ENCODE measurements at places on chromosomes 7 and 10. TPM values are rescaled to one million over a fixed set of nuclear protein-coding genes. Genes with fewer than 3 reads are reported as not detected.
A peak's percentile ranks its signal among the peaks of the same experiment; 100 is the strongest.

- no peak overlapping the region for H3K27ac ChIP-seq
- H3K27me3 ChIP-seq = no peaks in the 10 kb centered on the region
- H3K36me3 ChIP-seq = no peaks in the 10 kb centered on the region
- no peak overlapping the region for H3K4me3 ChIP-seq
- no peaks in the 10 kb centered on the region for H3K4me1 ChIP-seq
- DNase-seq = no peak
Observed at GRCh38 chr7:150927956-150928344, 50.2 kb downstream of the KCNH2 start.

GRCh38 chr7:28135315-28135714 lies 45.3 kb downstream of the JAZF1 start:
- no peaks in the 10 kb centered on the region for H3K36me3 ChIP-seq
- DNase-seq = peak; percentile 74
- H3K27ac ChIP-seq = peak overlapping the region; percentile 77
- no peaks in the 10 kb centered on the region for H3K4me1 ChIP-seq
- H3K4me3 ChIP-seq = no peak overlapping the region
- no peaks in the 10 kb centered on the region for H3K27me3 ChIP-seq

DNA sequence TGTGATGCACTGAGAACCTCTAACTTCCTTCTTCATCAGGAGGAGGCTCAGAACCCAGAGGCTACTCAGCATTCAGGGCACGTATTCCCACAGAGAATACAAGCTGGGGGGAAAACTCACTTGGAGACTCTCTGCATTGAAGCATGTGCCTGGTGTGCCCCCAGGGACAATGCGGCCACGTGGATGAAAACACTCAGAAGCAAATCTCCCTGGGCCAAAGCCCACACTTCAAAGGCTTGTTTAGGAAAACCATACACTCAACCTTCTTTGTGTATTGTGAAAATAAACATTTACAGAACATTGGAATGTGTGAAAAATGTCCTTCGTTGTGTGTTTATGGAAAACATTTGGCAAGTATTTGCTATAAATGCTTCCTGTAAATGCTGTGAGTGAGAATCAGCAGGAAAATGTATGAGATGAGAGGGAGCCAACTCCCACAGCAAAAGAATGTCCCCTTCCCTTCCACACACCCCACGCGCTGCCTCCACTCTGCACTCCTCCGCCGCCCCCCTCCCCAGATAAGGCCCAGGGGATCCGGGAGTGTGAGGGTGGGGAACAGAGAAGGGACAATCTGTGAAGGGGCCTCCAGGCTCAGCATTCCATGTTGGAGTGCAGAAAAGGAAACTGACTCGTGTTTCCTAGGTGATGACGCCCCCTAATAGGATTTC lies 339.5 kb downstream of the ELMO1 start:
- H3K27ac ChIP-seq = no peak overlapping the region
- H3K4me3 ChIP-seq = no peak overlapping the region
- no peaks in the 10 kb centered on the region for H3K4me1 ChIP-seq
- DNase-seq = no peak
- no peaks in the 10 kb centered on the region for H3K27me3 ChIP-seq

DNA sequence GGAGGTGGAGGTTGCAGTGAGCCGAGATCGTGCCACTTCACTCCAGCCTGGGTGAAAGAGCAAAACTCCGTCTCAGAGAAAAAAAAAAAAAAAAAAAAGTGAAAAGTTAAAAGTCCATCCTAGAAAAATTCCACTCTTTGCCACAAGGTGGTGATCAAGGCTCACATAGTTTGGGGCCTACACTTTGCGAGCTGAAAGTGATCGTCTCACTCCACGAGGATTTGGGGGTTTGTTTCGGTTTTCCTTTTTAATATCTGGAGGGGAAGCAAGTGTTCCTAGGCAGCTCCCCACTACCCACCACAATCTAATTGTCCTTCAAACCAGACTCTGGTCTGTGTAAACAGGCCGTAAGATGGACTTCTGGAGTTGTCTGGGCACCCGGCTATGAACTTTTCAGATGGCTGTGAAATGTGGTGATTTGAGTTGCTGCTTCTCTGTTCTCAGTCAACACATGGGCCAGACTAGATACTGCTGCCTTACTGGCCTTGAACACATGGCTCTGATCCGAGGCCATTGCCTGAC lies 27.1 kb downstream of the PRLHR start:
- no peaks in the 10 kb centered on the region for H3K27me3 ChIP-seq
- DNase-seq = peak; percentile 71
- peak overlapping the region; percentile 78 for H3K27ac ChIP-seq
- H3K36me3 ChIP-seq = no peaks in the 10 kb centered on the region

GRCh38 chr10:126712681-126713080 lies 42.2 kb upstream of the C10orf90 start:
- no peak for DNase-seq
- H3K36me3 ChIP-seq = no peaks in the 10 kb centered on the region
- no peak overlapping the region for H3K27ac ChIP-seq

GRCh38 chr7:98423043-98423442 lies 22.2 kb upstream of the BAIAP2L1 start:
- no peak for DNase-seq
- no peak overlapping the region for H3K4me3 ChIP-seq
- H3K27me3 ChIP-seq = no peaks in the 10 kb centered on the region
- no peaks in the 10 kb centered on the region for H3K36me3 ChIP-seq

- no peak for DNase-seq
- no peak overlapping the region for H3K4me3 ChIP-seq
Observed at GRCh38 chr7:99835189-99835588, 7.4 kb downstream of the CYP3A43 start.

DNA sequence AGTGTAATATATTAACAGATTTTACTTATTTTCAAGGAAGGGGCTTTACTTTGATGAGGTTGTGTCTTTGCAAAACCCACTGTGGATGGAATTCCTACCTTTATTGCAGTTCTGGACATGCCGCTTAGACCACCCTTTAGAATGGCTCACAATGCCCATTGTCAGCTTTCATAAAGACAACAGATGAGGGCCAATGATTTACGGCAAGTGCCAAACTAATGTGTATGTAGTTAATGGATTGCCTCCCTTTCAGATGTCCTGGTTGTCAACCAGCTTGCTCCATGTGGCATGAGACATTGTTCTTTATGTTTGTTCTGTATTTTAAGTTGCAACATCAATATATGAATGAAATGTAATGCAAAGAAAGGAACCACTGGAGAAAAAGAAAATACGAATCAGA lies 35.0 kb upstream of the ELMO1 start:
- no peaks in the 10 kb centered on the region for H3K4me1 ChIP-seq
- no peak for DNase-seq
- no peak overlapping the region for H3K27ac ChIP-seq
- no peaks in the 10 kb centered on the region for H3K36me3 ChIP-seq
- no peak overlapping the region for H3K4me3 ChIP-seq
- H3K27me3 ChIP-seq = no peaks in the 10 kb centered on the region

GRCh38 chr7:156792611-156793010 lies 100.4 kb downstream of the LMBR1 start:
- no peak overlapping the region for H3K27ac ChIP-seq
- H3K4me3 ChIP-seq = no peak overlapping the region
- no peak for DNase-seq
- H3K36me3 ChIP-seq = no peaks in the 10 kb centered on the region

DNA sequence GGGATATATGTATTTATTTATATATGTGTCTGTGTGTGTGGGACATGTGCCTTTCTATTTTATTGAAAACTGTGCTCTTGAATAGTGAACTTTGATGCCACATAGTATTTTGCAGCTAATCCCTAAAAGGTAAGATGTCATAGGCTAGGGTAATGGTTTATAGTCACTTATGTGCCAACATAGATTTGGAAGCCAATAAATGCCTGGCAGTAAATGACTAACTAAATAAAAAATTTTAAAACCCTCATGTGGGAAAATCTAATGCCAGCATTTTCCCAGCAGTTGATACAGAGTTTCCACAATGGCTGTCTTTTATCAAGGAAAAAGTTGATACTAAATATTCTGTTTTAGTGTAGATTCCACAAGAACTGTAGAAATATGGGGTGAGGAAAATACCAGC lies 101.5 kb upstream of the IMMP2L start:
- H3K27me3 ChIP-seq = no peaks in the 10 kb centered on the region
- H3K27ac ChIP-seq = no peak overlapping the region
- no peak overlapping the region for H3K4me3 ChIP-seq
- no peaks in the 10 kb centered on the region for H3K4me1 ChIP-seq
- H3K36me3 ChIP-seq = no peaks in the 10 kb centered on the region
- no peak for DNase-seq

GRCh38 chr7:2720024-2720423 lies 32.0 kb downstream of the AMZ1 start:
- no peak overlapping the region for H3K27ac ChIP-seq
- H3K27me3 ChIP-seq = no peaks in the 10 kb centered on the region
- H3K4me3 ChIP-seq = no peak overlapping the region
- peaks cover 5% of the 10 kb centered on the region for H3K4me1 ChIP-seq
- no peak for DNase-seq

- H3K27me3 ChIP-seq = no peaks in the 10 kb centered on the region
- DNase-seq = no peak
- no peak overlapping the region for H3K27ac ChIP-seq
Observed at GRCh38 chr10:15572531-15573045, 147.1 kb downstream of the ITGA8 start.

GRCh38 chr7:87036985-87037384 lies 22.5 kb downstream of the ELAPOR2 start:
- H3K27ac ChIP-seq = no peak overlapping the region
- H3K4me1 ChIP-seq = no peaks in the 10 kb centered on the region
- no peaks in the 10 kb centered on the region for H3K36me3 ChIP-seq
- DNase-seq = no peak
- no peaks in the 10 kb centered on the region for H3K27me3 ChIP-seq
- H3K4me3 ChIP-seq = no peak overlapping the region

- H3K27ac ChIP-seq = no peak overlapping the region
- H3K4me3 ChIP-seq = no peak overlapping the region
- DNase-seq = no peak
Observed at GRCh38 chr10:72796042-72796441, 97.5 kb upstream of the OIT3 start.

GRCh38 chr7:91357379-91357778 lies 93.1 kb downstream of the FZD1 start:
- H3K27ac ChIP-seq = peak overlapping the region; percentile 41
- DNase-seq = no peak
- H3K4me1 ChIP-seq = no peaks in the 10 kb centered on the region
- H3K27me3 ChIP-seq = no peaks in the 10 kb centered on the region
- H3K4me3 ChIP-seq = no peak overlapping the region
- H3K36me3 ChIP-seq = no peaks in the 10 kb centered on the region

DNA sequence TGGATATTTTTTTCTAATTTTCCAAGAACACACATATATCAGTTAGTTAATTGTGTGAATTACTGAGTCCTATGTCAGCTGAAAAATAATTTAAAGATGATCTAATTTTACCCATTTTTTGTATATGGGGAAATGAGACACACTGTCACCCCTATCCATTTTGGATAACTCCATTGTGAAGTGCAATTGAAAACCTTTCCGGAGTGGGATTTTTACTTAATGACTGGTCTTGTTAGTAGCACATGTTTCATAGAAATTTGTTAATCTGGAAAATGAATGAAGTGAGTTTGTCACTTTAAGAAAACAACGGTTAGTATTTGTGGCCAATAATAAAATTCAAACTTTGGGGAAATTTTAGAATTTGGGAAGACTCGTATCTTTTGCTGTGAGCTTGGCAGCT lies 2.0 kb downstream of the GARS1 start:
- no peaks in the 10 kb centered on the region for H3K36me3 ChIP-seq
- H3K27me3 ChIP-seq = no peaks in the 10 kb centered on the region
- no peak for DNase-seq
- no peak overlapping the region for H3K27ac ChIP-seq
- H3K4me1 ChIP-seq = peaks cover 4% of the 10 kb centered on the region
- peak overlapping the region; percentile 94 for H3K4me3 ChIP-seq

DNA sequence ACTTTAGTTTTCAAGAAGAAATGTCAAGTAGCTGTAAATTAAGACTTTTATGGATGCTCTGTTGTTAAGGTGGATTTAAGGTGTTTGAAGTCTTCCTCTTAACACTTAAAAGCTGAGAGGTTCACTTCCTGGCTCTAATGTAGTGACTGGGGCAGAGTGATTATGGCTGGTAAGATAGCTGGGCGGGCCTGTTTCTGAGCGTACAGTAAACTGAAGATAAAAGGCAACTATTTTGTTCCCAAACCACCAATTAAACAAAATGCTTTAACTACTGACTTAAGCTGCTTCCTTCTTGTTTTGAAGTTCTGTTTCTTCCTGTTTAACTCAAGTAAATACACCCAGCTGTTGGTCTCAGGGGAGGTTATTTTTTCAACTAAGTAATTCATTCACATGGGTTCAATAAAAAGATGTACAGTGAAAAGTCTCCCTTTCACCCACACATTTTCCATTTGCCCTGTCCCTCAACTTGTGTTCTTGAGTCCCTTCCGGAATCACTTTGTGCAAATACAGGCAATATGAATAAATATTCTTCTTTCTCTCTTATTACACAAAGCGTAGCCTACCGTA lies 19.3 kb downstream of the VWA2 start:
- H3K27me3 ChIP-seq = no peaks in the 10 kb centered on the region
- peaks cover 4% of the 10 kb centered on the region for H3K4me1 ChIP-seq
- no peak for DNase-seq
- no peaks in the 10 kb centered on the region for H3K36me3 ChIP-seq

- no peak overlapping the region for H3K4me3 ChIP-seq
- no peaks in the 10 kb centered on the region for H3K4me1 ChIP-seq
- no peaks in the 10 kb centered on the region for H3K27me3 ChIP-seq
- H3K27ac ChIP-seq = no peak overlapping the region
Observed at GRCh38 chr7:140883378-140883777, 41.4 kb downstream of the BRAF start.

DNA sequence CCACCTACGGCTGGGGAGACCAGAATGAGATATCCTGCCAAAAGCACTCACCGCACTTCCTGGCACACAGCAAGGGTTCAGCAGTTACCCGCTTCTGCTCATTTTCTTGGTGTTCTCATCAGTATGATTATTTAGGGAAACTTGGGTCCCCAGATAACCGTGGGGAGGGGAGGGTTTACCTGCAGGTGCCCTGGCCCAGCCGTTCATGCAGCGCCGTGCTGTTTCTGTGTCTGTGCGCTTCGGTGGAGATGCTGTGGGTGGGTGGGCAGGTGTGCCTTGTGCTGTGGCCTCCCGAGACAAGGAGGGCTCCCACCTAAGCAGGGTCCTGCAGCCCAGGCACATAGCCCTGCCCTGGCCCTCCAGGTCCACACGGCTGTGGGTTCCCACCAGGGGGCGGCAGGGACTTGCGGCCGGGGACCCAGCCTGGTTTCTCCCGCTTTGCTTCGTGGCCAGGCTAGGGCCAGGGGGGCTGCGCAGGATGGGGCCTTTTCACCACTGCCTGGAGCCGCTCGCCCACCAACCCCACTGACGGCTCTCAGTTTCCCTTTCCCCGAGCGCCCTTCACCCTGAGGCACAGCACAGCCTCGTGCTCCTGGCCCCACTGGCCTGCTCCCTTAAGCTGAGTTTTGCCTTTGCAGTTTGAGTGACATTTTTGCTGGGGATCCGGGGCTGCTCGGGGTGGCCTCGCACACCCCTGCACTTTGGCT lies 78.5 kb downstream of the LHPP start:
- no peaks in the 10 kb centered on the region for H3K27me3 ChIP-seq
- DNase-seq = peak; percentile 75
- peaks cover 7% of the 10 kb centered on the region for H3K4me1 ChIP-seq

SLC16A12 gene
- total RNA-seq = 0.29 TPM

CCDC172 gene
- total RNA-seq = not detected

HKDC1 gene
- not detected for total RNA-seq

CDK1 gene
- not detected for total RNA-seq

Data from uterus (tissue), 4 donors.